ENCODE measurements at places on chromosomes 7 and 10.

DNA sequence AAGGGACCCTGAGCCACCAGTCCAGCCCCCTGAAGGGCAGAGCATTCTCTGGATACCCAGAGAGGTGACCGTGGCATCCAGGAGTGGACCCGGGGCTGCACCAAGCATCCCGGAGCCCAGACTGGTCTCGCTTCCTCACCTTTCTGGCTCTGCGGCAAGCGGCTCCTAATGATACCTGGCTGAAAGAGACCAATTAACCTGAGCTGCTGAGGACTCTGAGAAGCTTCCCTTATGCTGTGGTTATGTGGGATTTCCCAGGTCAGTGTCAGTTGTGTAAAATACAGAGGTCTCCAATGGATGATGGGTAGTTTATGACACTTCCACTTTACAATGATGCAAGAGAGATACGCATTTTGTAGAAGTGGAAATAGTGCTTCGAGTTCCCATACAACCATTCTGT, 51.5 kb downstream of the PFKFB3 start:
- DNase-seq, result no peak

GRCh38 chr10:34075254-34075926, 739.7 kb downstream of the PARD3 start:
- DNase-seq, result no peak

DNA sequence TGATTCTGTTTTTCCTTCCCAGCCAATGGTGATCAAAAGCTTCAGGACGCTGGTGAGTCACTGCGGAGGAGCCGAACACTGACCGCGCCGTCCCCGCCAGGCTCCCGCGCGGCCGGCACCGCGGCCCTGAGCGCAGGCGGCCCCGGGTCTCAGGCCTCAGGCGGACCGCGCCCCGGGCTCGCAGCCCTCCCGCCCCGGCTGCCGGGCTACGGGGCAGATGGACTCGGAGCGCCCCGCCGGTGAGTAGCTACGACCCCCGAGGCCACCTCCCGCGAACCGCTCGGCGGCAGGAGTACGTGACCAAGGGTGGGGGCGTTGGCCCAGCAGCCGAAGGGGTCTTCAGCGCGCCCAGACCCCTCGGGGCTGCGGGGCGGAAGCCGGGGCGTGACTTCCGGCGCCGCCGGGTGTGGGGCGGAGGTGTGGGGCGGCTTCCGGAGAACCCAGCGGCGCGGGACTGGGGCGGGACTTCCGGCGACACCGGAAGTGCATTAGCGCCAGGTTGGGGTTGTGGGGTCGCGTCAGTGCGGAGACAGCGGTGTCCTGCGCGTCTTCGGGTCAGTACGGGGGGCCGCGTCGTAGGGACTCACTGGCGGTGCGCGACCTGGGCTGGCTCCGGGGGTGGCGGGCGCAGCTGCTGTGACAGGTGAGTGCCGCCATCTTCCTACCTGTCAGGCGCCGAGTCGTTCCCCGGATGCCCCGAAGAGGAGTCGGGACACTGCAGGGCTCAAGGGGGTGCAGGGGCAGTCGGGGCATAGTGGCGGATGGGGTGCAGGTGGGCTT, at the start of gene WDR37:
Gene WDR37, plus strand, starts transcription at position 60 of the 780 bp plus-strand sequence. CDS start 15,771 bp downstream, outside the sequence.
- DNase-seq, result peak; percentile 95

DNA sequence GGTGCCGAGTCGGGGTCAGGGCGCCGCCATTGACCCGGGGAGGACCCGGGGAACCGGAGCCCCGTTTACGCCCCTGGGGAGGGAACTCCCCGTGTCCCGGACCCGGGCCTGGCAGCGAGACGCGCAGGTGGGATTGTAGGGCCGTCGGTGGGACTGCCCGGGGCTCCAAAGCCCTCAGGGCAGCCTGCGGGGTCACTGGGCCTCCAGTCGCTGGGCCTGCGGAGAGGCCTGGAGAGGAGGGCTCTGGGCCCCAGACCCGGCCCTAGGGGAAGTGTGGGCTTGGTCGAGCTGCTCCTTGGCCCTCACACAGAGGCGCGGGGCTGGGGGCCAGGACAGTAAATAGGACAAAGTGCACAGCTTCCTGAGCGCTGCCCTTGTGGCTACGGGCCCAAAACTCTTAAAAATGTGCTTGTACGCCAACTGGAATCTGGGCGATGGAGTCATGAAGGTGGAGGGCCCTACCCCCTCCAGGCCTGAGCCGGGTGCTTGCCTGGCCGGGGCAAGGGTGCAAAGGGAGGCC, 657 bp downstream of the ECHDC3 start:
- DNase-seq, result peak; percentile 26

DNA sequence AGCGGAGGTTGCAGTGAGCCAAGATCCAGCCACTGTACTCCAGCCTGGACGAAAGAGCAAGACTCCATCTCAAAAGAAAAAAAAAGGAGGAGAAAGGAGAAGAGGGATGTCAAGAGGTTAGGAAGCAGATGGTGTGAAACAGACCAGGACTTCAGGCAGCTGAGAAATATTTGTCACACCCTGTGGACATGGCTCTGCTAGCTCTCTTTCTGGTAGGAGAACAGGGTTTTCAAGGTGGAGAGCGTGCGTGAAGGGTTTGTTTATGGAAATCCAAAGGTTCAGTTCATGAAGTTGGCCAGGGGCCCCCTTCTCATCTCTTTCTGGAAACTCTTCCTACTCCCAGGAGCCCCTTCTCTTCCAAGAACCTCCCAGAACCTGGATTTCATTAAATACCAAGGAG, 110.8 kb upstream of the GALNT17 start:
- DNase-seq, result no peak

Measured in D721Med (cell line).